HFFc6 (cell line): ENCODE measurements at places on chromosomes 11 and 22. TPM values are rescaled to one million over a fixed set of nuclear protein-coding genes. Genes with fewer than 3 reads are reported as not detected.

The CBLIF gene
- total RNA-seq = not detected in 3 replicates

DNA sequence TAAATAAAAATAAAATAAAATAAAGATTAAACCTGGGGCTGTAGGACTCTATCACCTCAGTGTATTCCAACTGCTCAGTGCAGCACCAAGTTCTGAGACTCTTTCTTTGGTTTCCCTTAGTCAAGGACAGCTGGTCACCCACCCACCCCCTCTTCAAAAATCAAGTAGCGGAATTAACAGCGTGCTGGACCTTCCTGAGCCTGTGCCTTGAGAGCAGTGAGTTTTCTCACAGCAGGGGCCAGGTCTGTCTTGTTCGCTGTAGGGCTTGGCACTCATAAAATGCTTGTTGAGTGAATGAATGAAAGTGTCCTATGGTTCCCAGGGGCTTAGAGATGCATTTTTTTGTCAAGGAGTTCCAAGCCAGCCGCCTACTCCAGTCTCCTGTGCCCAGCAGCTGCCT, 2.9 kb upstream of the ALX4 start:
- no peak for DNase-seq

The OR51B4 gene
- not detected in 3 replicates for total RNA-seq

The GRAMD1B gene
- total RNA-seq = 46.1 and 48.9 TPM in 2 replicates

DNA sequence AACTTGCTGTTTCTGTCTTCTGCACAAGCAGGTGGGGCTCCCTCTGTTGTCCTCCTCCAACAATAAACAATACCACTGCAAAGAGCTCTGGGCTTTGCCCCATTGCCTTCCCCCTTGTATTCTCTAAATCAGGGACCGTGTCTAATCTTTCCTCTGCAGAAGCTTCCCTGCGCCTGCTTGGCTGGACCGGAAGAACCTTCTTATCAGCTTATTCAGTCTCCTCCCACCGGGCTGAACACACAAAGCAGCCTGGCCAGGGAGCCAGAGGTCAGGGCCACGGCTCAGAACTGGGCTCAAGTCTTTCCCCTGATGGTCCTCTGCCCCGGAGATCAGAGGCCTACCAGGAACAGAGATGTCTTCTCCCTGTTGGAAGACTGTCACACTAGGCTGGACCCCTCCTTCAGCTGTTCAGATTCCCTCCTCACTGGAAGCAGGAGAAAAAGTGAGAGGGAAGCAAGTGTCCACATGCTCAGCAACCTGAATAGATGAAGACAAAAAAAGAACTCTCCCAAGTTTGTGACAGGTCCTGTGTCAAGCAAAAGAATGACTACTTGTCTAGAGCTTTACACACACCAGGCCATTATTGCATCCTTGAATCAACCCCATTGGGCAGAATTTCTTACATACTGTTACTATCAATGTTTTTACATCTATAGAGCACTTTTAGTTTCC, 63.7 kb downstream of the RAB30 start:
- no peak for DNase-seq
